ENCODE measurements at places on chromosomes 6 and 20.

GRCh38 chr6:153167061-153167891 is 36.2 kb upstream of the RGS17 start:
- no peak for DNase-seq

DNA sequence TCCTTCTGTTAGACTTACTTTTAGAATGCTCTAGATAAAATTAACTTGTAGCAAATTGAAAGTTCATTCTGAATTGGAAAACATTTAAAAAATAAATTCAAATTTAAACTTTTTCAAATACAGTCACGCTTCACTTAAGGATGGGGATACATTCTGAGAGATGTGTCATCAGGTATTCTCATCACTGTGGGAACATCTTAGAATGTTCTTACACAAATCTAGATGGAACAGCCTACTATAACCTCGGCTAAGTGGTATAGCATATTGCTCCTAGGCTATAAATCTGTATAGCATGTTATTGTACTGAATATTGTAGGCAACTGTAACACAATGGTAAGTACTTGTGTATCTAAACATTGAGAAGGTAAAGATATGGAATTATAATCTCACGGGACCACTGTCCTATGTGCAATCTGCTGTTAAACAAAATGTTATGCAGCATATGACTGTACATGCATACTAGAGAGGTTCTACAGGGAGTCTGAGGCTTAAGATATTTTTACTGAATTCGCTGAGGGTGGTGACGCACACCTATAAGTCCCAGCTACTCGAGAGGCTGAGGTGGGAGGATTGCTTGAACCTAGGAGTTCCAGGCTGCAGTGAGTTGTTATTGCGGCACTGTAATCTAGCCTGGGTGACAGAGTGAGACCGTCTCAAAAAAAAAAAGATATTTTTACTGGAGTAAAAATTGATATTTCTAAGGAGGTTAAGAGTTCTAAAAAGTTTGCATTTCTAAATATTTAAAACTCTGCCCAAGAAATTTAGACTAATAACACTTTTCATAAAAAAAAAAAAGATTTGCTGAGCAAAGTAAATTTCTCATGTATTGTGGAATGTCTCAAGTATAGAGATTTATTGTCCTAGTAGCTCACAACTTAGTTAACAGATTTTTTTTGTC is 87.3 kb upstream of the TULP1 start:
- no peak for DNase-seq

DNA sequence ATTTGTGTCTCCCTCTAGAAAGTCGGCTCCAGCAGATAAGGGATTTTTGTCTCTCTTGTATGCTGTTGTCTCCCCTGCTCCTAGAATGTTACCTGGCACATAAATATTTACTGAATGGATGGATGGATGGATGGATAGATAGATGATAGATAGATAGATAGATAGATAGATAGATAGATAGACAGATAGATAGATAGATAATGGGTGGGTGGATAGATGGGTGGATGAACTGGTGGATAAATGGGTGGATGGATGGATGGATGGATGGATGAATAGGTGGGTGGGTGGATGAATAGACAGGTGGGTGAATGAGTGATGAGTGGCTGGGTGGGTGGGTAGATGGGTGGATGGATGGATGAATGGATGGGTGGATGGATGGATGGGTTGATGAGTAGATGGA is 185.0 kb downstream of the NFATC2 start:
- no peak for DNase-seq

GRCh38 chr20:49699200-49699992 is 14.3 kb downstream of the B4GALT5 start:
- no peak for DNase-seq

GRCh38 chr20:58577139-58577806 is 62.1 kb upstream of the APCDD1L start:
- DNase-seq = no peak

DNA sequence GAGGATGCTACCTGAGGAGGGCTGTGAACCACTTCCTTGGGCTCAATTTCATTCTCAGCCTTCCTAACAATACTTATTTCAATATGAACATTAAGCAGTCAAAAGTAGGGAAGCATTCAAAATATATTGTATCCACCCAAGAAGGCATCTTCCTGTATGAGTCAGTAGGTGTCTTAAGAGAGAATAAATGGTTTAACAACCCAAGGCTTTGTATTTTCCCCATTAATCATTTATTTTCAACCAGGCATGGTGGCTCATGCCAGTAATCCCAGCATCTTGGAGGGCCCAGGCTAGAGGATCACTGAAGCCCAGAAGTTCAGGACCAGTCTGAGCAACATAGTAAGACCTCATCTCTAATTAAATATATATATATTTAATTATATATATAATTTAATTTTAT is 74.5 kb upstream of the MARCKS start:
- DNase-seq = no peak

DNA sequence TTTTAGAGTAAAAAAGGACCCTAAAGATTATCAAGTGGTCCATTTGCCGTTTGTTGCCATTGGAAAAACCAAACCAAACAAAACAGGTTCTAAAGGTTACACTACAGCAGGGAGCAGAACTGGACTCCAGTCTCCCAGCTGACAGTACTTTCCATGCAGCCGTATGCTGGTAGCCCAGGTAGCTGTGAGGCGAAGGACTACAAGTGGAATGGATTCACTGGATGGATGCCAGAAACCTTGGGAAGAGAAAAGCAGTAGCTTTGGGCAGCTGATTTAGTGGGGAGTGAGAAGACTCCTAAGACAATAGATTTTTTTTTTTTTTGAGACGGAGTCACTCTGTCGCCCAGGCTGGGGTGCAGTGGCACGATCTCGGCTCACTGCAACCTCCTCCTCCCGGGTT is 88.3 kb downstream of the SASH1 start:
- no peak for DNase-seq

- no peak for DNase-seq
Measured at GRCh38 chr6:132483779-132484679, 28.9 kb downstream of the STX7 start.

DNA sequence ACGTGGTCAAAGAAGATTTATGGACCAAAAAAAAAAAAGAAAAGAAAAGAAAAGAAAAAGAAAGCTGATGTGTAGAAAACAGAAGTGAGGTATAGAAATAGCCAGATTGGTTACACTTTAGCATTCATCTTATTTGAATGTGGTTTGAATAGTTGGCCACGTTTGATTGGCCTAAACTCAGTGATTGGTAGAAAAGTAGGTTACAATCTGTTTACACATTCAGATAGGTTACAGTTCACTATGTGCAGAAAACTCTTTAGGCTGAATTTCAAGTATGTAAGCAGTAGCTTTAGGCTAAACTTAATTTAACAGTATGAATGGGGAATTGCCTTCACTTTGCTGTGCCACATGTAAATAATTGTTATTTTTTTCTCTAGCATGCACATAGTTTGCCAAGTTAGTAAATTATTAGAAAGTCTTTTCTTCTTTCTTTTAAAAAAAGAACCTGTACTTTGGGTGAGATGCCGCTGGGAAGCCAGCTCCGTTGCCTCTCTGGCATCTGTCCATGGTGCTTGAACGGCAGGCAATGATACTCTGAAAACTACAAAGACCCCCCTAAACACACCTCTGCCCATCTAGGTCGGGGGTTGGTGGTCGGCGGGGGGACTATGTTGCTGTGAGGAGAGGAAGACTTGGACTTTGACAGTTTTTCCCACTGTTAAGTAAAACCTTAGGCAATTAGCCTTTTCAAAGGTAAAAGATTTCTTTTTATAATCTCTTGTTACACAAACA is 173.0 kb downstream of the AIG1 start:
- no peak for DNase-seq

DNA sequence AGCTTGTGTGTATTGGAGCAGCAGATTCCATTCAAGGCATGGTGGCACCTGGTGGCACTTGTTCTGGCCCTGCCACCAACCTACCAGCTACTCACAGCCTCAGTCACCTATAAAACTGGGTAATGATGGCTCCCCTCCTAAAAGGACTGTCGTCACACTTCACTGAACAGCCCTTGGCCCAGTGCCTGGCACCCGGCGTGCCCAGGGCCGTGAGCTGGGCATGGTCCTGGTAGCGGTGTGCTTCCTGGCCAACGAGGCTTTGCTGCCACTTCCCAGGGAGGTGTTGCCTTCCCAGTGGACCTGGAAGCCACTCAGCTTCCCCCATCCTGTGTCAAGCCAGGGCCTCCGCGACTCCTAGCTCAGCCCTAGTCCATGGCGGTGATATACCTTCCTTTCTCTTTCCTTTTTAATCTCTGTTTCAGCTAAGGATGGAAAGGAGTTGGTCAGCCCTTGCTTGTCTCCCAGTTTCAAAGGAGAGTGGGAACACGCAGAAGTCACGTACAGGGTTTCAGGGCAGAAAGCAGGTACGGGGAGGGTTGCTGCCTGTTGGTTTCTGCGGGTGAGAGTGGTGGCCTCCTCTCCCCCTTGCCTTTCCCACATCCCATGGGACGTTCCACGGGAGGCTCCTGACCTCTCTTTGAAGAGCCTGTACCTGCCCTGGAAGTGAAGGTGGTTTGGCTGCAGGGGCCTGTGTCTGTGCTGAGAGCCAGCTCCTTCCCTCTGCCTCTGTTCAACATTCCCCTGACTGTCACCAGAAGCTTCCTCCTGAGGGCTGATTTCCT is 25.5 kb downstream of the ENTPD6 start:
- no peak for DNase-seq

DNA sequence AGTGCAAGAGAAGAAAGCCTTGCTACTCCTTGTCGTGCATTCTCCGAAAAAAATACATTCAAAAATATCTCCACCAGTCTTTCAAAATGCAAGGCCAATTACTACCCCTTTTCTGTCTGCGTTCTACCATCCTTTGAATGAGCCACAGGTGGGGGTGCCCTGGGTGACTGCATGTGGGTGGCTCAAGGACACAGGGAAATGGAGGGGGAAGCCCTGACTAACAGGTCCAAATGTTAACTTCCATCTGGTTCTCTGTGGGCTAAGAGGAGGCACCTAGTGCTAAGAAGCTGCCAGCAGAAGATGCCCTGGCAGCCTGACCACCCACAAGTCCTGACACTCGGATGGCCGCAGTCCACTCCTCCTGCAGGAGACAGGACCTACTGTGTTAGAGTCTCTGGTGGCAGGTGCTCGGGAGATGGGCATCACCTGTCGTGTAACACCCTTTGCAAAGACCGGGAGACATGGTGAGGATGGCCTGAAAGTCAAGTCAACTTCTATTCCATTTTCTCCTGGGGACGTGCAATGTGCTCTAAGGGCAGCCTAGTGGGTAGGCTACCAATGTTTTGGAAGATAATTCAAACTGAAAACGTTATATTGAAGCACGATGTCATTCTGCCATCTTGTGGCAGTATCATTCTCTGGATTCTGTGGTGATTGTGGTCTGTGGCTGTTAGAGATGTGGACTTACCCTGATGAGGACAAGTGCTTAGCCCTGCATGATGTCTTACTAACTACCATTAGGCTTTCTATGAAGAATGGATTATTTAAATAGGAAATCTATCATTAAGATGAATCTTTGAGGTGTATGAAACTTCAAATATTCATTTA is 27.4 kb upstream of the IGF2R start:
- DNase-seq = no peak

DNA sequence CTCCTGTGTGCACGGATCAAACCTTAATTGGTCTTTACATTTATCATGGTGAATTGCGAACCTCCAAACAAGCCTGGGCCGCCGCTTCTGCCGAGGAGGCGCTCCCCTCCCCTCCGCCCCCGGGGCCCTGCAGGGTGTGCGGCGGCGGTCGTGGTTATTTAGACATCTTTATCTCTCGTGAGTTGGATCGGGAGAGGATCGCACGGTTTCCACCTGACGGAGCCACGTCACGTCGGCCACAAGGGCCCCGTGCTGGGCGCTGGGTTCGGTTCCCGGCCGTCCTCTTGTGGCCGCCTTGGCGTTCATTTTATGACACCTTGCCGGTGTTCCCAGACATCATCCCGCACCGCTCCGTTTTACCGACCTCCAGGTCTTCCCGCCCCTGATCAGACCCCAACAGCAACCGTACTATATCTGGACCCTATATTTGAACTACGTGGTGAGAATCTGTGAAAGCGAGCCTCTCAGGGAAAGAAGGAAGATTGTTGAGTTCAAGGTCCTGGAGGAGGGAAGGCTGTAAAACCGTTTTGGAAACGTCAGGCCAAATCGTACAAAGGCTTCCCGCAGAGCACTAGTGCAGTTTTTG is 1.3 kb upstream of the CNR1 start:
- DNase-seq = no peak

- DNase-seq = no peak
Measured at GRCh38 chr20:32984631-32985354, 19.4 kb downstream of the SUN5 start.

DNA sequence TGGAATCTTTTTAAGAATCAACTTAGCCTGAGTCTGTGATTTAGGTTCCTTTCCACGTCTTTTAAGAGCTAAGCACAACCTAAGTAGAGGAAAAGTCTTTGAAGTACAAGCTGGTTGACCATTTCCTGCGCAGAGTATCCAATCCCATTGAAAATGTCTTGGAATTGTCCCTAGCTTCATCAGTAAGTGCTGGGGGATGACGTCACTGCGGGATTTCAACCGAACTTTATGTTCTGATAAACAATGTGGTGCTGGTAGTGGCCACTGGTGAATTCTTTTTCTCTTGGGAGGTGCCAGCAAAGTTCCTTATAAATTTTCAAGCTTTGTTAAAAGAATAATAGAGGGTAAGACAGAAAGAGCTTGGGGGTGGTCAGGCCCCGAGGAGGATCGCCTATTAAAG is 69.2 kb downstream of the PDE7B start:
- DNase-seq = no peak

- DNase-seq = no peak
Measured at GRCh38 chr6:46288835-46289234, 118.1 kb upstream of the ENPP5 start.

GRCh38 chr20:47792021-47792618 is 6.8 kb upstream of the SULF2 start:
- no peak for DNase-seq

GRCh38 chr20:19008497-19008896 is 194.9 kb downstream of the SCP2D1 start:
- DNase-seq = no peak

GRCh38 chr20:47125508-47125757 is 230.8 kb downstream of the EYA2 start:
- DNase-seq = no peak

- no peak for DNase-seq
Measured at GRCh38 chr6:22368794-22369193, 72.0 kb upstream of the PRL start.
